ENCODE measurements at places on chromosomes 2 and 18.
A peak's percentile ranks its signal among the peaks of the same experiment; 100 is the strongest.

- DNase-seq, result no peak
Measured at GRCh38 chr18:58064406-58064998, 20.5 kb downstream of the NEDD4L start.

DNA sequence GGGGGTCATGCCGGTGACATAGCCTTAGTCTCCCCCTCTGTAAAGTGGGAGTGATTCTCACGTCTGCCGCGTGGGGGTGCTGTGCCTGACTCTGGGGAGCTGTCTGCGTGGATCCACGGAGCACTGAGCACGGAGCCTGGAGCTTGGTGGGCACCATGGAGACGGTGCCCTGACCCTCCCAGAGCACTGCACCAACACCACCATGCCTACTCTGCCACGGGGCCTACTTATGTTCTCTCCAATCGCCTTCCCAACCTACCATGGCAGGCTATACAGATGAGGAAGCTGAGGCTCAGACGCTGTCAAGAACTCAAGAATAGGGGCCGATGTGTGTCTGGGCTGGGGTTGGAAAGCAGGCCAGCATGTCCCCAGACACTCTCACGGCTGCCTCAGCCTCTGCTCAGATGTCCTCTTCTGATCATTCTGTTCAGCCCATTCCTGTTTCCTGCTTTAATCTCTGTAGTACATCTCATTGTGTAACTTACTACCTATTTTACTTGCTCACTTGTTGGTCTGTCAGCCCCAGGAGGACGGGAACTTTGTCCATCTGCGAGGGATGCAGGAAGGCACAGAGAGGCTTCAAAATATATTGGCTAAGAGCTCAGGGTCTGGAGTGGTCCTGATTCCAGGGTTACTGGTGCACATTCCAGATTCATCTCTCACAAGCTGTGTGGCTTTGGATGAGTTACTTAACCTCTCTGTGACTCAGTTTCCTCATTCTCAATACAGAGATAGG is 168.1 kb upstream of the HS6ST1 start:
- DNase-seq, result no peak

DNA sequence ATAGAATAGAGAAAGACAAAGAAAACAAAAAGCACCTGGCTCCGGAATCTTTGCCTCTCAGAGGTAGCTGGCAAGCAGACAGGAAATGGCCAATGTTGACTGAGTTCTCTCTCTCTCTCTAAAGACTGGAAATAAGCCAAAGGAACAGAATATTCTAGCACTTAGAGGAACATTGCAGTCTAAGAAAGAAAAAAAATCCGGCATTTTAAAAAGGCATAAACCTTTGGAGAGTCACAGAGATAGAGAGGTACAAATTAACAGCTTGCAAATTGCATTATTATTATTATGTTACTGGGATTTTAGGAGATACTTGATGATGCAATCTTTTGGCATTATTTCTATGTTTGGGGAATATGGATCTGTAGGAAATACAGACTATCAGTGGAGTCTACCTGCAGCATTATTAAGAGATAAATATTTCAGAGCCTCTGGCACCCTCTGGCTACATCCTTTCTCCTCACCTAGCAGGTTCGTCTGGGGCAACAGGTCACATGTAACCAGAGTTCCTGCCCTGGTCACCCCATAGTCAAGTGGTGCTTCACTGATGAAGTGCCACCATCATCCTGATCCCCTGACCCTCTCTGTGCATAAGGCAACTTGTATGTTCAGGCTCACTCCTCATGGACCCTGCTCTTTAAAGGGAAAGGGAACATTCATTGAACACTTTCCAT is 318.9 kb upstream of the ACVR2A start:
- DNase-seq, result no peak

DNA sequence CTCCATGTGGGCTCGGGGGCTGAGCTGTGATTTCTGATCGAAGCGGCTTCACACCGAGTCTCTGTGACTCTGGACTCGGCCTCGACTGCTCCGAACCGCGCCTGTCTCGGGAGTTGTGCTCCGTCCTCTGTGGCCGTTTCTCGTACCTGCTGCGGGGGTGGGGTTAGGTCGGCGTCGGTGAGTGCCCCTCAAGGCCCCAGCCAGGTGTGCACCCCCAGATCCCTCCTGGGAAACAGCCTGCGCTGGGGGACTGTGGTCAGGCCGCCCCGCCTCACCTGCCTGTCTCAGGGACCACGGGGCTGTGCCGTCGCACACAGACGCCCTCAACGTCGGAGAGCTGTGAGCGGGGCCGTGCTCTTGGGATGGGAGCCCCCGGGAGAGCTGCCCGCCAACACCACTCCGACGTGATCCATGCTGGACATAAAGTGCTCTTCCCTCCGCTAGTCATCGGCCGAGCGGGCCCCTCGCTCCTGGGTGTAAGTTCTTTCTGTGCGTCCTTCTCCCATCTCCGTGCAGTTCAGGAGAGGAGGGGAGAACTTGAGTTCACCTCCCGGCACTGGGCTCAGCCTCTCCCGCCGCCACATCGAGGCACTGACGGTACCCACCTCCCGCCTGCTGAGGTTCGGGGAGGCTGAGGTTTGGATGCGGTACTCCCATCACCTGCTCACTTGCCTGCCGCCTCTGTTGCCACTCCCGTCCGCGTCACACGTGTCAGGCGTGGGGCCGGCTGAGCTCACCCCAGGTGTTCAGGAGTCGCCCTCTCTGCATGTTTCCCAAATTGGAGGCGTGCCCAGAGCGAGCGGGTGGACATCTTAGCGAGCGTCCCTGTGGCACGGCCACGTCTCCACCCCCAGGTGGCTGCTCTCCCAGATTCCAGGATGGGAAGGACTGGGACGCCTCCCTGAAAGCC is 55.7 kb downstream of the CTDP1 start:
- DNase-seq, result no peak

- DNase-seq, result no peak
Measured at GRCh38 chr2:9416962-9417316, 6.4 kb downstream of the ITGB1BP1 start.

DNA sequence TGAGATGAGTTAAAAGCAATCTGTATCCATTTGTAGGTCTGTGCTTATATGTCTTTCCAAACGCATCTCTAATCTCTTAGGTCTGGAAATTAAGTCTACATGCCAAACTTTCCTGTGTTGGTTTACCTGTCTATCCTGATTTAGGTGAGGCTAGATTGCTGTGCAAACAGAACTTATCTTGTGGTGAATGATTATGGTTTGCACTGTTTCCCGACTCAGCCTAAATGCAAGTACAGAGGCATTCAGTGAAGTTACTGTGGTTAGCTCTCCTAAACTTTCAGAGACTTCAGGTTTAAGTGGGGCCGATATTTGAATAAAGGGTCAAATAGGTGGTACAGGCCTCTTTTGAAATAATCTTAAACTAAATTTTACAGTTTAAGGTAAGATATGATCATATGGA is 103.5 kb downstream of the ICOS start:
- no peak for DNase-seq

DNA sequence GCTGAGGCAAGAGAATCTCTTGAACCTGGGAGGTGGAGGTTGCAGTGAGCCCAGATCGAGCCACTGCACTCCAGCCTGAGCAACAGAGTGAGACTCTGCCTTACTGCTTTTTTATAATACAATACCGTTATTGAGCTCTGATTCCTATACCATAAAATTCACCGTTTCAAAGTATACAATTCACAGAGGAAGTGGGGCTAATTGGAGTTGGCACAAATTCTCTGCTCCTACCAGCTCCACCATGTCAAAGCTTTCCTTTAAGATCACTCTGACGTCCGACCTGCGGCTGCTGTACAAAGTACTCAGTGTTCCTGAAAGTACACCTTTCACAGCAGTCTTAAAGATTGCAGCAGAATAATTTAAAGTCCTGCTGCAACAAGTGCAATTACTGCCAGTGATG is 29.6 kb upstream of the CYBRD1 start:
- no peak for DNase-seq

- no peak for DNase-seq
Measured at GRCh38 chr2:98884658-98885057, 51.4 kb downstream of the CRACDL start.

DNA sequence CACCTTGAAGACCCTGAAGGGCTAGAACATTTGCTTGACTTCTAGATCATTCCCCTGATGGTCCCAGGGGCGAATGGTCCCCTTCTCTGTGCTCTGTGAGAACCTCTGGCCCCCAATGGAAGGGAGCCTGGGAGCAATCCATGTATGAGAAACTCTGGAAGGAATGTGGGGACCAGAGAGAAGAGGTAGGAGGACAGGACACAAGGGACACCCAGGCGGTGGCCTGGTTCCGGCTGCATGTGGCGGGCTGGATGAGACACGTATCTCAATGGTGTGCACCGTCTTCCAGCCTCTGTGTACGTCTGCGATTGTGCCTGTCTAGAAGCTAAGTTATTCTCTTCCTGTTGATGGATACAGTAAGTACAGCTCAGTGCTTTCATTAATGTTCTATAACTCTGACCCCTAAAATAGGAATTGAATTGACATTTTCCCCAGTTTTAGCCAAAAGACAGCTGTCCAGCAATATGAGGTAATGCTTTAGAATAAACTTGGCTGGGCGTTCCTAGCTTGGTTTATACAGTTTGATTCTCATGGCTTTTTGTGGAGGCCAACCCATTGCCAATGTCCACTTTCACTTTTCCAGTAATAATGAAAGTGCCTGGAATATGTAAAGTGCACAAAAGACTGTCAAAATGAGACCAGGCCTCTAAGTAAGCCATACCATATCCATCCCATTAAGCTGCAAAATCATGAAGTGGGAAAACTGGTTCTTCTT is 30.1 kb upstream of the COPS8 start:
- no peak for DNase-seq

- DNase-seq, result no peak
Measured at GRCh38 chr2:11480406-11480805, 14.4 kb upstream of the E2F6 start.

DNA sequence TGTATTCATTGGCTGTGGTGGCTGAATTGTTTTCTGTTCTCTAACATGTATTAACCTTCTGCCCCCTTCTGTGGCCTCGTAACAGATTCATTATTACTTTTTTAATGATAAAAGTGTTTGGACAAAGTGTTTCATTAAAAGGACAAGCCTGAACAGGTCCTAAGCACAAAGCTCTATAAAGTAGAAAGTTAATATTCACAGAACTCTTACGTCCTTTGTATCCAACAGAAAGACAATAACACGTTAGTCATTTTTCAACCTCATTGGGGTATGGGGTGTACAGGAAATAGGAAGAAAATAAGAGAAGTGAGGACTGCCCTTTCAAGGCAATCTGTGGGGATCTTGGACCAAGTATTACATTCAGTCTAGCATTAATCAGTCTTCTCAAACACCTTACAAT is 105.5 kb upstream of the RGPD4 start:
- DNase-seq, result no peak

GRCh38 chr18:23498877-23499276 is 4.4 kb upstream of the RMC1 start:
- DNase-seq, result peak; percentile 11

GRCh38 chr18:28163201-28163775 is 13.6 kb downstream of the CDH2 start:
- no peak for DNase-seq

- DNase-seq, result no peak
Measured at GRCh38 chr2:8925411-8925810, 78.1 kb downstream of the MBOAT2 start.

DNA sequence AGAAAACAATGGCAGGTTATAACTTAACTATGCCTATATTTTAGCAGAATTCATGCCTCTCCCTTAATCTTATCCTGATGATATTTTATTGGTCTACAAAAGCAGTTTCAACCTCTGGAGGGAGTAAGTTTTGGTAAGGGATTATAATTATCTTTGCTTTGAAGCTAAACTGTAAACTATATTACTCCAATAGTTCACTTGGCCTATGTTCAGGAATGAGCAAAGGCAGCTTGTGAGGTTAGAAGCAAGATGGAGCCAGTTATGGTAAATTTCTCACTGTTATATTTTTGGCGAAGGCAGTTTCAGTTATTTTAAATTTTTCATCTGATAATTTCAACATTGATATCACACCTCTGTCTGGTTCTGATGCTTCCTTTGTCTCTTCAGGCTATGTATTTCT is 192.5 kb upstream of the RGPD4 start:
- no peak for DNase-seq

GRCh38 chr2:10161206-10161931 is 38.8 kb downstream of the RRM2 start:
- no peak for DNase-seq

DNA sequence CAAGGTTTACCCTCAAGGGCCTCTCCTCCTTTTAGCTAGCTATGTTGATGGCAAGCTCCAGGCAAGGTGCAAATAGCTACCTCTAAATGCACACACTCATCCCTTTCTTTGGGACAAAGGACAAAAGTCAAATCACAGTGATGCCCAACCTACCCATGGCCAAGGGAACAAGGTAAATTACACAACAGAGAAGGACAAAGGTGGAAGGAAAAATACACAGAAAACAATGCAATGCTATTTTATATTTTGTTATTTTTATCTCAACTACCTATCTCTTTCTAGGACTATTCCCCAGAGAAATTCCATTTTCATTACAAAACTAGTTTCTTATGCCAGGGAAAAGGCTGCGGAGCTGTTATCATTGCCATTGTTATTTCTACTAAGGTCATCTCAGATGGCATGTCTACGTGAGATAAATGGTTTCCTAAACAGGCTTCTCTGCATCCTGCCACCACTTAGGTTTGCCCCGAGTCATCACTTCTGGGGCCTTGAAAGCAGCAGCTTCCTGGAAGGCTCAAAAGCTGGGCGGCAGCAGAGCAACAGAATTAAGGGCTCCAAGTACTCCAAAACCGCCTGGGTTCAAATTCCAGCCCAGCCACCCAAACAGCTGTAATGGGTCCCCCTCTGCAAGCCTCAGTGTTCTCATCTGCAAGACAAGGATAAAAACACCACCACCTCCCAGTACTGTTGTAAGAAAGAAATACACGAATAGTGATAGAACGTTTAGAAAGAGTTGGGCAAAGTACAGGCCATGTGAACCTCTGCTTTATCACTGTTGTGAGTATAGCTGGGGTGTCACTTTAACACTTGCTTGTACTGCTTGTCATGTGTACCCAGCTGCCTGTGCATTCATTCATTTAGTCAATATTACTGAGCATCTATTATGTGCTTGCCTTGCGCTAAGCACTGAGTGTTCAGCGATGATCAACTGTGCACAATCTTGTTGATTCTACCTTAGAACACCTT is 20.9 kb downstream of the BCL2 start:
- DNase-seq, result no peak

DNA sequence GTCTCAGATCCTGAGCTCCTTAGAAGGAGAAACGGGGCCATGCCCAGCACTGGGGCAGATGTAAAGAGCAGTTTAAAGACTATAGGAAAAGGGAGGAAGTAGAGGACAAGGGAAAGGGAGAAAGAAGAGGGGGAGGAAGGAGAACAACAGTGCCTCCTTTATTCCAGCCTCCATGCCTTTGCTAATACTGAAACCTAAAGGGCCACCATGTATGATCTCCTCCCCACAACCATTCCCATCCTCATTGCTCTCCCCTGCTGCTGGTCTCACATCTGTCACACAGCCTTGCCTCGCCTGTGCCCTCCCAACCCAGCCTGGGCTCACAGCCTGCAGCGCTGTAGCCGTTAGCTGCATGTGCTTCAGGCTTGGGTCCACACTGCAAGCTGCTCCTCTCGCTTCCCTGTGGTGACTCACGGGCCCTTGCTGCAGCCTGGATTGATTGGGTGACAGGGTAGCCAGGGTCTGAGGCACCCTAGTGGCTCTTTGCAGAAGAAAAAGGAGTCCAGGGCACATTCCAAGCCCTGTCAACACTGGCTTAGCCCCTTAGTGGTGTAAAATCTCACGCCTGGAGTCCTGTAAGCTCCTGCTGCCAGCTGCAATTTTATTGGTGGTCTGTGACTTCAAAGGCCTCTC is 281.9 kb downstream of the SRBD1 start:
- no peak for DNase-seq

- DNase-seq, result no peak
Measured at GRCh38 chr2:143347901-143348414, 218.7 kb downstream of the ARHGAP15 start.
